Naive thymus-derived CD8-positive, alpha-beta T cell (primary cell): ENCODE measurements at places on chromosomes 2 and 18.

GRCh38 chr2:84283506-84283905 is 175.6 kb downstream of the SUCLG1 start:
- no peak for DNase-seq

GRCh38 chr2:100416935-100417710 is at the start of gene CHST10:
Gene CHST10, minus strand, starts transcription at chr2:100417668. Its CDS starts 10,993 bp downstream, at chr2:100406675.
- DNase-seq, result peak; percentile 65

GRCh38 chr2:9950521-9951271 is 797 bp upstream of the GRHL1 start:
- DNase-seq, result peak; percentile 48

DNA sequence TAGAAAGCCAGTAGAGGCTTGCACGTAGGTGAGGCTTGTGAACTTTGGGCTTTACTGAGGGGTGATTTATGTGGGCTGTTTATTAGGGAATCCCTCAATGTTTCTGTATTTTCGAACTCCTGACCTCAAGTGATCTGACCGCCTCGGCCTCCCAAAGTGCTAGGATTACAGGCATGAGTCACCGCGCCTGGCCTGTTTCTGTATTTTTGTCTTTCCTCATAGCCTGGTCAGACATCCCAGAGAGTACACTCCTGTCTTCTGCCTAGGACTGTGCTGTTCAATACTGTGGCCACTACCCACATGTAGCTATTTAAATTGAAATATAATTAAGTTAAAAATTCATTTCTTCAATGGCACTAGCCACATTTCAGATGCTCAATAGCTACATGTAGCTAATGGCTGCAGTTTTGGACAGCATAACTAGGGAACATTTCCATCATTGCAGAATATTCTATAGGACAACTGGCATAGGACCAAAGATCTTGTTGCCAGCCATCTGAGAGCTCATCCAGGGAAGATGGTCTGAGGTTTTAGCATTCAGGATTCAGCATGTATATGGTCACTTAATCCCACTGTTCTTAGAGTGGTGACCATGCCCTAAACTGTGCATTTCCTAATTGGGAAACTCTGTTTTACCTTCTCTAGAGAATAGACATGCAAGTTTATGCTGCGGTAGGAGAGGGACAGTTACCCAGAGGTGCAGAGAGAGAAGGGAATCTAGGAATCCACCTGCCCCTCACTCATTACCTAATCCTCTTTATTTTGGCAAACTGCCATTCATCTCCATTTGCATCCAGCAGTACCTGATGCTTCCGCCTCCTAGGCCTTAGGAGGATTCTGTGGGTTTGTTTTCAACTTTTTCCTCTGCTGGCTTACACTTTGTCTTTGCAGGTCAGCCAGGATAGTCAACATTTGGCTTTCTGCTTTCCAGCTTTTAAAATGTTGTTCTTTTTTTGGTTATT is 64.4 kb downstream of the LCLAT1 start:
- no peak for DNase-seq
